ENCODE measurements at places on chromosomes 7 and 10.

DNA sequence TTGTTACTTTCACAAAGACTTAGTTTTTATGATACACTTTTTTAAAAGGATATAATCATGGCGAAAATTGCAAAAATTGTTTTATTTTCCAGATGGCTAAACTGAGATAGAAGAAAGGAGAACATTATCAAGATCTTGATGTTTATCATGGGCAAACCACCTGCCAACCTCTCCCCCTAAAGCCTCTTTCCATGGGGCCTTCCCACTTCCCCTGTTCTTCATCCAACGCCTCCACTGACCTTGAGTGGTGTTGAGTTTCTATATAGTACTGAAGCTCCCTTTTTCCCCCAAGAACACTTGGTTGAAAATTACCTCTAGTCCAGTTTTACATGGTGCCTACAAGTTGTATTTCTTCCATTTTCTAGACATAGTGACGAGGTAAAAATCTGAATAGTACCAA lies 5.0 kb downstream of the CREB3L2 start:
- no peak for DNase-seq

- no peak for DNase-seq
Measured at GRCh38 chr10:60508831-60509230, 119.2 kb upstream of the ANK3 start.

GRCh38 chr7:4772306-4772705 lies 3.1 kb upstream of the AP5Z1 start:
- no peak for DNase-seq

- no peak for DNase-seq
Measured at GRCh38 chr7:41830271-41830670, 127.4 kb upstream of the INHBA start.

DNA sequence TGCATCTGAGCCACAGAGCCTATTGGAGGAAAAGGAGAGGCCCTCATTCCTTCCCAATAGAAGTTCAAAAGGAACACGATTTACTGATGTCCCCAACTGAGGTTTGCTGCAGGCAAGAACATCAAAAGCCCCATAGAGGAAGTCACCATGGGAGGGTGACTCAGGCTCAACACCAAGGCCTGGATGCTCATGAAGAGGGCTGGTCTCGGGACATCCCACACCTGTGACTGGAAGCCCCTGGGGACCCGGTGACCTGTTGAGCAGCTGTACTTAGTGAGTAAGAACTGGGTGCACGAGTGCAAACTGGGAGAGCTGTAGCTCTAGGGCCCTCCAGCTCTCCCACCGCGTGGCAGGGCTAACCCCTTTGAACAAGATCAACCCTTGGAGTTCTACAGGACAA lies 38.0 kb downstream of the CYTH3 start:
- DNase-seq, result no peak

- DNase-seq, result no peak
Measured at GRCh38 chr10:92492748-92493240, 81.1 kb downstream of the IDE start.
